ENCODE measurements at places on chromosomes 6 and 20. TPM values are rescaled to one million over a fixed set of nuclear protein-coding genes. Genes with fewer than 3 reads are reported as not detected.

DNA sequence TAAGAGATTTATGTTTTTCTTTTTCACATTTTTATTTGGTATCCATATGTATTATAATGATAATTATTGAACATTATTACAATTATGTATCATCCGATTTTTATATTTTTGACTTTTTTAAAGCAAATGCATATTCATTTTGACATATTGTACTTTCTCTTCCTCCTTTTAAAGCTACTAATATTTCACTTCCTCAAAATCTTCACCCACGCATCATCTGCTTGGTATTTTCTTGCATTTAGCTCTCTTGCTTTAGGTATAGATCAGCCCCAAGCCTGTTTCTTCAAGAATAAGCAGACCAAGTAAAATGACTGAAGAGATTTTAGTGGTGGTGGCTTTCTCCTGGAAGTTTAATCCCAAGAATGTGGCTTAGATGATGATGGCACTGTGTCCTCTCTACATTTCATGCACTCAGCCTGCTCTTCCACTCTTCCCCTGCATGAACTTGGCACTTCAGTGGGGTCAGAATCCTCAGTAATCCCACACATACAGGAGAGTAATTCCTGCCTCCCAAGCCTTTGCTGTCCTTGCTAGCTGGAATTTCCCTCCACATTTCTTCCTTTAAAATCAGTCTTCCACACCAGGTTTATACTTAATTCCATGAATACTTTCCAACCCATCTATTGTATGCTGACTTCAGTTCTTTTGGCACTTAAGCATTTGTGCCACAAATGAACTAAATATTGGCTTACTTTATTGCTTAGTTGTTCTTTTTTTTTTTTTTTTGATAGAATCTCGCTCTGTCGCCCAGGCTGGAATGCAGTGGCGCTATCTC, 8.2 kb downstream of the NCOA7 start:
- no peak overlapping the region for H3K4me3 ChIP-seq

DNA sequence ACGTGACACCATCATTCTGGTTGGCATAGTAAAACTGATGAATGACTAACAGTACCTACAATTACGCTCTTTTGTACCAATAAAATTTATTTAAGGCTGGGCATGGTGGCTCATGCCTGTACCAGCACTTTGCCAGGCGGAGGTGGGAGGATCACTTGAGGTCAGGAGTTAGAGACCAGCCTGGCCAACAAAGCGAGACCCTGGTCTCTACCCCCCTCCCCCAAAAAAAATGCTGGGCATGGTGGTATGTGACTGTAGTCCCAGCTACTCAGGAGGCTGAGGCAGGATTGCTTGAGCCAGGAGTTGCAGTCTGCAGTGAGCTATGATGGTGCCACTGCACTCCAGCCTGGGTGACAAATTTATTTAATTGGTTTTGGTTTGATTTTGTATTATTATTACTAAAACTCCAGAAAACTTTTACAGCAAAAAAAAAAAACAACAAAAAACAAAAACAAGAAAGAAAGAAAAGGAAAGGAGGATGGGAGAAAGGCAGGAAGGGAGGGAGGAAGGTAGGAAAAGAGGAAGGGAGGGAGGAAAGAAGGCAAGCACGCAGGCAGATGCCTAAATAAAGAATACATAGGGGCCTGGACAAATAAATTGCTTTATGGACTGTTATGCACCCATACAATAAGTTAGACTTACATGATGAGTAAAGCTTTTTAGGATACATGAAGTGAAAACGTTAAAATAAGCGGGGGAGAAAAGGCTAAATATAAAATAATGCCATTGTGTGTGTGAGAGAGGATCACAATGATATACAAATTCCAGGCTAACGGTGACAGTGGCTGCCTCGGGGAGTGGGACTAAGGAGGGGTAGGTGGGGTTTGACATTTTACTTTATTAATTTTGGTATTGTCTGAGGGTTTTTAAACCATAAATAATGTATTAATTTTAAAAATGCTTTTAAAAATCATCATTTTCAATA, 682 bp upstream of the ZSCAN9 start:
- peaks cover 3% of the 10 kb centered on the region for H3K36me3 ChIP-seq
- H3K4me1 ChIP-seq, result peaks cover 15% of the 10 kb centered on the region
- peak overlapping the region; percentile 46 for H3K27ac ChIP-seq
- peak overlapping the region; percentile 85 for H3K4me3 ChIP-seq

DNA sequence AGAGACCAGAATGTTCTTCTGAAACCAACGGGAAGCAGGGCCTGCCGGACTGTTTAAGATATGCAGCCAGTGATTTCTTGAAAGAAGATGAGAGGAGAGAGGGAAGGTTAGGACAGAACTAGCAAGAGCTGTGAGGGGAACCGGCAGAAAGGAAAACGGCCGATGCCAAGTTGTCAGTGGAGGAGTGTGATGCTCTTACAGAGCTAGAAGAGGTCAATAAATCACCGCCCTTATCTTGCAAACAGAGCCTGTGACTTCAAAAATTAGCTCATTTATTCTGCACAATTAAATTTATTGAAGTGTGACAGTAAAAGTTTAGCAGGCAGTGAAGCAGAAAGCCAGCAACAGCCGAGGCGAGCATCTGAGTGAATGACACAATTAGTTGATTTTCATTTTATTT, 509.5 kb upstream of the ID4 start:
- no peak overlapping the region for H3K27ac ChIP-seq
- no peaks in the 10 kb centered on the region for H3K36me3 ChIP-seq
- no peaks in the 10 kb centered on the region for H3K27me3 ChIP-seq
- no peak overlapping the region for H3K4me3 ChIP-seq
- no peaks in the 10 kb centered on the region for H3K4me1 ChIP-seq

DSE gene
- 8.5 TPM for total RNA-seq

- H3K4me3 ChIP-seq, result no peak overlapping the region
- H3K36me3 ChIP-seq, result no peaks in the 10 kb centered on the region
- no peaks in the 10 kb centered on the region for H3K27me3 ChIP-seq
- DNase-seq, result no peak
Observed at GRCh38 chr6:142544199-142544838, 242.5 kb downstream of the ADGRG6 start.

DNA sequence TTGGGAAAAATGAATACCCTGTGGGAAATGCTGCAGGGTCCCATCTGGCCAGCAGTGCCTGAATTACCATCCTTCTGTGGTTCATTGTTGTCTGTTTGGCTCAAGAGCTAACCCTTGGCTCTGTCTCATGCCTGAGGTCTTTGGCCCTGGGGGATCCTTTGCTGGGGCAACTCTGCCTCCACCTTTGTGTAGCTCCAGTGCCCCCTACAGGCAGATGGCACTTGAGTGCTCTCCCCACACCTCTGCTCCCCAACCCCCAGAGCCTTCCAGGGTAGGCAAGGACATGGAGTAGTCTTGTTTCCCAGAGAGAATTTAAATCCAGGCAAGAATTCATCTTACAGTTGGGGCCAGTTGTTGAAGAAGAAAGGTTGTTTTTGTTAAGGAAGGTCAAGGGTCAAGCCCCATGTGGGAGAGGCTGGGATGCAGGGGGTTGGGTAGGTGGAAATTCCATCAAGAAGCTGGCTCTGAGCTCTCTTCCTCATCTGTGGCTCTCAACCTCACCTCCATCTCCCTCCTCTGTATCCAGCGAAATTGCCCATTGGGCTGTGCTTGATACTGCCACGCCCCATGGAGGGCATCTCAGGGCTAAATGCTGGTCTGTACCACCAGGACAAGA, 44.2 kb downstream of the ZNF831 start:
- H3K27me3 ChIP-seq, result no peaks in the 10 kb centered on the region
- H3K27ac ChIP-seq, result peak overlapping the region; percentile 82
- peaks cover 29% of the 10 kb centered on the region for H3K4me1 ChIP-seq
- DNase-seq, result peak; percentile 85
- peak overlapping the region; percentile 42 for H3K4me3 ChIP-seq

GRCh38 chr20:1209447-1210387, 6.5 kb downstream of the C20orf202 start:
- peaks cover 22% of the 10 kb centered on the region for H3K4me1 ChIP-seq
- H3K4me3 ChIP-seq, result no peak overlapping the region
- H3K36me3 ChIP-seq, result no peaks in the 10 kb centered on the region

DNA sequence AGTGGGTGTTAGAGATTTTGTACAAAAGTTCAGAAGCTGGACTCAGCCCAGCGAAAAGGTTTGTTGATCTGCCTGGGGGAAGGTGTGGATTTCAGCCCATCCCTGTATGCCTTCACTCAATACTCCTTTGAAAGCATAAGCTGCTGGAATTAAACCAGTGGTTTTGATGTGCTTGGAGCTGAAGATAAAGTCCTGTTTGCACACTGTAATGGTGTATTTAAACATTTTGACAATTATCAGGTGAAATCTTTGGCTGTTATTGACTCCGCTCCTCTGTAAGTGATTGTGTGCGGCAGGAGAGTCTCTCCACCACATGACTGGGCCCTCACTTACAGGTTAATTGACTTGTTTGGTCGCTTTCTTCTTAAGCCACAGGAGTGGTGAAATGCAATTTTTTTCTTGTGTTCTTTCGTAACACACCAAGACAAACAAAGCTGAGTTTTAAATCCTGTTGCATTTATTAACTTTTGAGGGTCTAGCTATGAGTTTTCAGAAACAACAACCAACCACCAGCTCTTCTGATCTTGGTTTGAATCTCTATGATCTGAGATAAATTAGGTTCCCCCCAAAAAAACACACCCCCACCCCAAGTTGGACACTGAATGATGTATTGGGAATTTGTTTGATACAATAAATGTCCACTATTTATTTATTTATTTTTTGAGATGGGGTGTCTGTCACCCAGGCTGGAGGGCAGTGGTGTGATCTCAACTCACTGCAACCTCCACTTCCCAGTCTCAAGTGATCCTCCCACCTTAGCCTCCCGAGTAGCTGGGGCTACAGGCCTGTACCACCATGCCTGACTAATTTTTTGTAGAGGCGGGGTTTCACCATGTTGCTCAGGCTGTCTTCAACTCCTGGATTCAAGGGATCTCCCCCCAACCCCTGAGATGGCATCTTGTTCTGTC, 46.3 kb upstream of the NCOA3 start:
- H3K4me3 ChIP-seq, result no peak overlapping the region
- no peaks in the 10 kb centered on the region for H3K36me3 ChIP-seq
- H3K27ac ChIP-seq, result no peak overlapping the region
- H3K4me1 ChIP-seq, result peaks cover 77% of the 10 kb centered on the region
- H3K27me3 ChIP-seq, result no peaks in the 10 kb centered on the region
- no peak for DNase-seq

- no peak overlapping the region for H3K4me3 ChIP-seq
- H3K36me3 ChIP-seq, result no peaks in the 10 kb centered on the region
- no peak overlapping the region for H3K27ac ChIP-seq
- no peaks in the 10 kb centered on the region for H3K4me1 ChIP-seq
- peaks cover 32% of the 10 kb centered on the region for H3K27me3 ChIP-seq
Observed at GRCh38 chr20:46322641-46323040, 14.3 kb upstream of the CDH22 start.

HEY2 gene
- not detected for total RNA-seq

DNA sequence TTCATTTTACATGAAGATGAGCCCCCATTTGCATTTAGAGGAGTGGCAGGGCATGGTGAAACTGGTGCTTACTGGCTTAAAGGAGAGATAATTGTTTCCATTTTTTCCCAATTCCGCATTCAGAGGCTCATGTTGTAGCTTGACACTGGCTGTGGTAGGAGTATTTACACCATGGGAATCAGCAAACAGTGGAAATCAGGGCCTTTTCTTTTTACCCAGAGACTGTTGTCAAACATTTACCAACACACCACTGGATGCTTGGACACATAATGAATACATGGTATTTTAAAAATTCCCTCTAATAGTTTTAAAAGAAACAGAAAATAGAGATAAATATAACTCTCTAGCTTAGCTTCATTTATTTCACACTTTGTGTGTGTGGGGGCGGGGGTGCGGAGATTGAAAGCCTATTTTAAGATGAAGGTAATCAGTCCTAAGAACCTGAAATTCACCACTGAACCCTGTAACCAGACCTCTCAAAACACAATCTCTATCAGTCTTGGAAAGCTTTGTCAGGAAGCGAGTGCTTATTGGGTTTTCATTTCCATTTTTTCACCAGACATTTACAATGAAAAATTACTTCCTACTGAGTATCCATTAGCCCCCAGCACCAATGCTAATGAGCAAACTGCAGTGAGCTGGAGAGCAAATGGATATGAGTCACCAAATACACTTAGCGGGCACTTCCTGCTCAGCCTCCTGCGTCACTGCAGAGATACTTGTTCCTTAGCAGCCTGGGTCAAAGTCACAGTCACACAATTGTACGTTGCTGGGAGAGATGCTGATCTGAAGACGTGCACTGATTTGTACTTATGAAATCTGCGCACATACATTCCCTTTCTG, 532.0 kb downstream of the BCKDHB start:
- DNase-seq, result no peak
- H3K27me3 ChIP-seq, result no peaks in the 10 kb centered on the region
- H3K4me1 ChIP-seq, result no peaks in the 10 kb centered on the region
- no peaks in the 10 kb centered on the region for H3K36me3 ChIP-seq
- H3K27ac ChIP-seq, result no peak overlapping the region
